GM23338 (cell line): ENCODE measurements at places on chromosomes 2 and 18. TPM values are rescaled to one million over a fixed set of nuclear protein-coding genes. Genes with fewer than 3 reads are reported as not detected.

The CD207 gene
- not detected in 2 replicates for polyA plus RNA-seq

The MYOM1 gene
- 0.21 and 0.27 TPM in 2 replicates for polyA plus RNA-seq

The CLEC4F gene
- polyA plus RNA-seq, result not detected in 2 replicates

The HRH4 gene
- polyA plus RNA-seq, result 0.07 TPM in 1 of 2 replicates, not detected in the other

The TXNDC9 gene
- polyA plus RNA-seq, result 56.6 and 67.4 TPM in 2 replicates

The FOXI3 gene
- 0.71 and 1.1 TPM in 2 replicates for polyA plus RNA-seq

The KIF5C gene
- 37.8 and 45.0 TPM in 2 replicates for polyA plus RNA-seq

The CNPPD1 gene
- 17.4 and 18.0 TPM in 2 replicates for polyA plus RNA-seq

The CFAP221 gene
- polyA plus RNA-seq, result 0.65 and 0.96 TPM in 2 replicates

The CXCR1 gene
- polyA plus RNA-seq, result not detected in 2 replicates

The GALR1 gene
- 0.19 and 0.32 TPM in 2 replicates for polyA plus RNA-seq

The ELOA2 gene
- polyA plus RNA-seq, result 0.17 TPM in 1 of 2 replicates, not detected in the other

The CHST9 gene
- polyA plus RNA-seq, result 13.8 and 16.8 TPM in 2 replicates

The NETO1 gene
- polyA plus RNA-seq, result 10.8 and 13.0 TPM in 2 replicates

The KRCC1 gene
- 12.5 and 12.8 TPM in 2 replicates for polyA plus RNA-seq
